Activated T-helper 1 cell treated with anti-CD3 and anti-CD28 coated beads, Interleukin-12 subunit alpha, Interleukin-12 subunit beta, Interleukin-2, Interleukin-4 antibody, amounts not matched to agents 30 ng/mL and 10 ng/mL and 1 ng/mL, durations not matched to agents 14 hours and 24 hours and 36 hours (primary cell): ENCODE measurements at places on chromosomes 11 and 22. TPM values are rescaled to one million over a fixed set of nuclear protein-coding genes. Genes with fewer than 3 reads are reported as not detected.

The ZNF215 gene
- total RNA-seq: 1.8 and 2.1 TPM in 2 replicates

The PICALM gene
- 174 and 177 TPM in 2 replicates for total RNA-seq

DNA sequence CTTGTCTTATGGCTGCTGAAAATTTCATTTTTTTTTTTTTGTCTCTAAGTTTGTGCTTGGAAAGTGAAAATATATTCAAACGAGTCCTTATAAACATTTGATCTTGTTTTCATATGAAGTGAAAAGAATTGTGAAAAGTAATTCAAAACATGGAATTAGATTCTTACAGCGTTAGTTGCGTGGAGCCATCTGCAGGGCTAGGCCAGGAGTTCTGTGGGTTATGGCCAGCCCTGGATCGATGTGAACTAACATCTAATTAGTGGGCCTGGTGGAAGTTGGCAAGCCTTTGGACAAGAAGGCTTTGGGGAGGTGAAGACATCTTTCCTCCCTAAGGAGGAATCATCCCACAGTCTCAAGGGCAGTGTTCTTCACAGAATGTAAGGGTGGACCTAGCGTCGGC lies 37.2 kb downstream of the PARVA start:
- DNase-seq: no peak

DNA sequence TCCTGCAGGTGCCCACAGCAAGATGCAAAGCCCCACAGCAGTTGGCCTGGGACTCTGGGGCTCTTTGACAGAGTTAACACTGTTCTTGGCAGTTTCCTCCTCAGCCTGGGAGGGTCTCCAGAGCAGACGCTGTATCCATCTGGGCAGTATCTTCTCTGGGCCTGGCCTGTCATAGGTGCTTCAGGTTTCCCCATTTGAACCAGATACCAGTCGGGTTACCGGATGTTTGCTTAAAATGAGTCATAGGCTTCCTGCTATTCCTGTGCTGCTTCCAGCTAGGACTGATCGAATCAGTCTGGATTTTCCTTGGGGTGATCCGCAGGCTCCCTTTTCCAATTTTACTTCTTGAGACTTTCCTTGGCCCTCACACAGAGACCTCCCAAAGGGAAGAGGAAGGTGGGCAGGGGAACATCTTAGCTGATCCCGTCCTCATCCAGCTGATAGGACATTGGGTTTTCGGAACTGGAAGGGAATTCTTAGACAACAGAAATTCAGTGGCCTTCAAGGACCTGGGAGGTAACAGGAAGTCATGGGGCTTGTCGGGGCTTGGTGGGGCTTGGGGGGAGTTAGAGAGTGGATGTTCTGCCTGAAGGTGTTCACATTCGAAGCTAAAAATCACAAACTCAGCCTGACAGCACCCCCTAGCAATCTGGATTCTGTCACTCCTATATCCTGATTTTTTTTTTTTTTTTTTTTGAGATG lies 2.4 kb upstream of the RANGAP1 start:
- no peak for DNase-seq

- no peak for DNase-seq
Observed at GRCh38 chr11:119218141-119218878, 12.2 kb downstream of the CBL start.

DNA sequence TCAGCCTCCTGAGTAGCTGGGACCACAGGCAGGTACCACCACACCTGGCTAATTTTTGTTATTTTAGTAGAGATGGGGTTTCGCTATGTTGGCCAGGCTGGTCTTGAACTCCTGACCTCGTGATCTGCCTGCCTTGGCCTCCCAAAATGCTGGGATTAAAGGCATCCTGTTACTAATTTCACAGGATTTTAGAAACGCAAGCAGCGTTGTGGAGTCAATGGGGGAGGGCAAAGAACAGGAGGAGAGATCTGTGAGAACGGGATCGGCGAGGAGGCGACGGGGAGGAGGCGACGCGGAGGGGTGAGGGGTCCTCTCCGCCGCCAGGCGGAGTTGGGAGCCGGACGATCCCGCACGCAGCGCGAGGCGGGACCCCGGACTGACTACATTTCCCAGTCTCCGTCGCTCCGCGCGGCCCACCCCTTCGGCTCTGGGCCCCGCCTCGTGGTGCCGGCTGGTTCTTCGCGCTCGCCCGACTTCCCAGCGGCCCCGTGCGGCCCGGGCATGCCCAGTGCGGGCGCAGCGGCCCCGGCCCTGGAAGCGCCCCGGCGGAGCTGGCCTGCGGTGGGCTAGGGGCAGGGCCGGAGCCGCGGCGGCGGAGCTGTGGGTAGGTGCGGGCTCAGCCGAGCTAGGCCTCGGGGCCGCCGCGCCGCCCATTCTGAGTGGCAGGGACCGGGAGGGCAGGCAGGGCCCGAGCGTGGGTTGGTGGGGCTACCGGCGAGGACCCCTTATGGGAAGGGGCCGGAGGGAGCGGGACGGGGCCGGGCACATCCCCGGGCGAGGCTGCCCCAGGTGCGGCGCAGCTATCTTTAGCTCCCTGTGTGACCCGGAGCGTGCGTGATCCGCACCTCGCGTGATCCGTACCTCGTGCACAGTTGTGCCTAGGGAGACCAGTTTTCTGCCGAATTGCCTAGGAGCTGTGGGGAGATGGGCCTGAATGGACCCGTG lies at the start of gene EI24:
EI24 (plus strand) TSS at position 508 of the 945 bp plus-strand sequence. CDS start 3,051 bp downstream, outside the sequence.
- DNase-seq: peak; percentile 88

- no peak for DNase-seq
Observed at GRCh38 chr11:44236296-44236695, 73.6 kb downstream of the ALX4 start.

DNA sequence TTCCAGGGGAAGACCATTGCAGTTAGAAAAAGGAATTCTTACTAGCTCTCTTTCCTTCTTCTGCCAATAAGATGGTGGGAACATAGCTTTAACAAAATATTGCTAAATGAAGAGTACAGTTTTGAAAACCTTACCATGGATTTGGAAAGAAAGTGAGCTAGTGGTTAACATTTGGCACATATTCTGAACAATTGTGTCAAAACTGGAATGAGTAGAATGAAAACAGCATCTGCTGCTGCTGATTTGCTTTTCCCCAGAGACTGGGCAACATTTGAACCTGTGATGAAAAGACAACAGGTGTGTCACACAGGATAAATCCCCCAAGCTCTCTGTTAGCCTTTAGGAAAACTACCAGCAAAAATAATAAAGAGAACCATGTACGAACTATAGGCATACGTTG lies 761.4 kb downstream of the KCNA4 start:
- no peak for DNase-seq
